ENCODE measurements at places on chromosomes 3 and 15.

GRCh38 chr3:192133271-192133670, 594.1 kb downstream of the FGF12 start:
- DNase-seq, result no peak

DNA sequence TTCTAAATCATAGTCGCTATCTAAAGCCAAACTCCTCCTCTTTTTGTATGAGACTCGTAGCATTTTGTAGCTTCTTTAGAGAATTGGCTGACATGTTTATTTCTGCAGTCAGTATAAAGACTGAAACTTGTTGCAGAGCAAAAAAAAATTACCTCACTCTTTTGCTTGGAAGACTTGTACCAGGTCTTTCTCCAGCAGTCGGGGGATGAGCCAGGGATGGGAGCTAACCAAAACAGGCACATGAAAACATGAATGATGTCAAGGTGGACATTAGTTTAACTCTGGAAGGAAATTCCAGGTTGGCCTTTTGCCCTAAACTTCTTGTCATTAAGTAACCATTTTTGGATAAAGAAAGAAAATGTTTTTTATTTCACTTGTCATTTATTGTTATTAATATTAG, 47.0 kb upstream of the SCAANT1 start:
- no peak for DNase-seq

DNA sequence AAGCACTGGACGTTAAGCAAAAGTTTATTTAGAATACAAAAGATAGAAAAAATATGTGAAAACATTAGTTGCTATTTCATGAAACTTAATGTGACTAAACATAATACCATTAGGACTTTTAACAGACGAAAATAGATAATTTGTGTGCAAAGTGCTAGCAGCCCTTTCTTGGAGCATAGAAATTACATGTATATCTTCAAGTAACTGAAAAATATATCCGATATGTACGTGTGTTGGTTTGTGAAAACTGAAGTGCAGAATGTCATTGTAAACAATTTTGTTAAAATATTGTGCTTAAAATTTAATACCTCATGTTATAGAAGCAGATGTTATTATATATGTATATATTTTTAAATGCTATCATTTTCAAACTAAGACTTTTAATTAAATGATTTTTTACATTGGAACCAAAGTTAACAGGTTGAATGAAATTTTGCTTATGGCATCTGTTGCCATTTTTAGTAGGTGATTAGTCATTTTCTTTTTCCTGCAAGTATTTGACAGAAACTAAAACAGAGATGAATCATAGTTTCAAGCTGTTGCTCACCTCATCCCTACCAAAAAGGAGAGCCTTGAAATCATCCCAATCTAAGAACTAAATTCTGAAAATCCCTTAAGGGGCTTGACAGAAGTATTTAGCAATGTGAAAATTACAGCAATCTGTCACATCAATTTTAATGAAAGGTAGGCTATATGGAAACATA, 334.8 kb downstream of the NAALADL2 start:
- peak; percentile 20 for DNase-seq

- no peak for DNase-seq
These were observed 193.4 kb downstream of the SLC9A9 start for GRCh38 chr3:143654906-143655305.

- no peak for DNase-seq
These were observed 22.1 kb downstream of the CCDC191 start for GRCh38 chr3:114034211-114034610.

DNA sequence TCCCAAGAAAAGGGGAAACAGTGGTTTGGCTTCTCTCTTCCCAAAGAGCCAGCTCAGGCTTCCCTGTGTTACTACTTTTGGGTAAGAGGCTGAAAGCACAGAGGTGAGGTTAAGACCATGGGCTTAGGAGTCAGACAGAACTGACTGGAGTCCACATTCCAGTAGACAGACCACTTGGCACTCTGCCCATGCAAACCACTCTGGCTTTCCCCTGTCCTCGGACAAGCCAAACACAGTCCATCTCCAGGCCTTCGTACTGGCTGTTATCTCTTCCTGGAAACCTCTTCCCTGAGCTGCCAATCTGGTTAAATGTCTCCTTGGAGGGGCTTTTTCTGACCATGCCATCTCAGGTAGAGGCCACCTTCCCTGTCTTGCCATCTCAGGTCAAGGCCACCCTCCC, 53.1 kb upstream of the FAM3D start:
- DNase-seq, result no peak

DNA sequence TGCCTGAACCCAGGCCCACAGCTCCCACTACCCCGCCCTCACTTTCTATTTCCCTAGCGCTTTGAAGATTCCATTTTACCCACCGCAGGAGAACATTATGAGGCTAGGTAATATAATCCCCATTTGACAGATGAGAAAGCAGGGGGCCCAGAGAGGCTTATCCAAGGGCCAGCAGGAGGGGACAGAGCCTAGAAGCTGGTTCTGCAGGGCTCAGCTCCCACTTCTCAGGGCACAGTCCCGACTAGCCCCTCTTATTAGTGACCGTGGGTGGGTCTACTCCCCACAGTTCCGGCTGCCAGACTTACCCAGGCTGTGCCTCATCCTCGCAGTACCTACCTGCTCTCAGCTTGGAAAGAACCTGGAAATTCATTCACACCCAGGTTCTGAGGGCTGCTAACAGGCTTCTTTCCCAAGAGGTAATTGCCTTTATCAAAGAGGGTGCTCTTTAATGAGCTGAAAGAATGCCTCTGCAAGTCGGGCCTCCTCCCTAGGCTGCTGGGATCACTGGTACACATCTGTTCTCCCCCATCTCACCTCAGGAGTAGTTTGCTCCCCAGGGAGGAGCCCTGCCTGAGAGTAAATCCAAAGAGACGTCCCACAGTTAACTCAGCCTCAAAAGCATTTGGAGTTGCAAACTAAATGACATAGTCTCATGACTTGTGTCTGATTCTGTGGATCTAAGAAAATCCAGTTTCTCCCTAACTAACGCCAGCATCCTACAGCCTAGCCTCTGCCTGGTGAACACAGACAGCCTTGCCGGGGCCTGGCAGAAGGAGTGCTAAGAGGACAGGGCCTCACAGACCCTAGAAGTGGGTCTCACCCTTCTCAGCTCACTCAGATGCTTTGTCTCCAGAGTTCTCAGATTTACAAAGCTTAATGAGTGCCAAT, 125.0 kb downstream of the CHSY1 start:
- no peak for DNase-seq

GRCh38 chr3:185067173-185067572, 85.7 kb downstream of the C3orf70 start:
- no peak for DNase-seq

- no peak for DNase-seq
These were observed 633.9 kb upstream of the TGFBR2 start for GRCh38 chr3:29972320-29972993.

- DNase-seq, result no peak
These were observed 13.4 kb downstream of the IFT57 start for GRCh38 chr3:108208831-108209230.

GRCh38 chr15:45162771-45163507, 24.8 kb downstream of the SHF start:
- peak; percentile 69 for DNase-seq

DNA sequence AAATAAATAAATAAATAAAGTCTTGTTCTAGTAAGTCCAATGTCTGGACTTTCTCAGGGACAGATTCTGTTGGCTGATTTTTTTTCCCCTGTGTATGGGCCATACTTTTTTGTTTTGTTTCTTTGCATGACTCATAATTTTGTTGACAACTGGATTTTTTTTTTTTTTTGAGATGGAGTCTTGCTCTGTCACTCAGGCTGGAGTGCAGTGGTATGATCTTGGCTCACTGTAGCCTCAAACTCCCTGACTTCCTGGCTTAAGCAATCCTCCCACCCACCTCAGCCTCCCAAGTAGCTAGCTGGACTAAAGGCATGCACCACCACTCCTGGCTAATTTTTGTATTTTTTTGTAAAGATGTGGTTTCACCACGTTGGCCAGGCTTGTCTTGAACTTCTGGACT, 38.9 kb downstream of the TICRR start:
- no peak for DNase-seq

DNA sequence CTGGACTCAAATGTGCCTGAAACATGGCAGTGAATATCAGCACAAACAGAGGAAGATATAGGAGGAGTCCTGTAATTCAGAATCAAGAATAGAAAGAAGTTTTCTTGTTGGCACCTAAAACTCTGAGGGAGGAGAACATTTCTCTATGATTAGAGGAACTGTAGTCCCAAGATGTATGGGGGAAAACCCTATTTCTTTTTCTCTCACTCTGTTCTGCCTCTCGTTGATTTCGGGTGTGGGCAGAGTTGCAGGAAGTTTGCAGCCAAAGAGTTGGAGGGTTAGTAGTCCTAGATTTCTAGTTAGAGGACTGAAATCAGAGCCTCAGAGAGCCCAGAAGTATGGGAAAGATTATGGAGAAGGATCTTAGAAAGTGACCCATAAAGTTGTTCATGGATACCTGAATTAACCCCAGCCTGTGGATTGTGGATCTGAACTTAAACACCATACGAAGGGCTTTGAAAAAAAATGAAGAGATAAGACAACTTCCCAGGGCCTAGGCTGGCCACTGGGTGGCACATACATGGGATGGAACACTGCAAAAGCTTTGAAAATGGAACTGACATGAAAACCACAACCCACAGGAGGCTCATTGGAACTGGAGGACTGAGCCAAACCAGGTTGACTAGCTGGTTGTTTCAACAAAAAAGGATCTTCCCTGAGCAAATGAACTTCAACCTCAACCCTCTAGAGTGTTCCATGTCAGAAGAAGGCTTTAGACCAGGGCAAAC, 34.6 kb downstream of the FMN1 start:
- DNase-seq, result no peak
